ENCODE measurements at places on chromosomes 6 and 20. TPM values are rescaled to one million over a fixed set of nuclear protein-coding genes. Genes with fewer than 3 reads are reported as not detected.

The DLL1 gene
- 6.0 TPM for total RNA-seq

The LTA gene
- not detected for total RNA-seq

The ANKRD6 gene
- 12.7 TPM for total RNA-seq

The CLPSL1 gene
- total RNA-seq: not detected

The PTPN1 gene
- total RNA-seq: 27.2 TPM

The SLC22A23 gene
- 5.2 TPM for total RNA-seq

The PGC gene
- total RNA-seq: not detected

The ZSWIM1 gene
- 10.6 TPM for total RNA-seq

The KCNQ2 gene
- total RNA-seq: 0.06 TPM

The TOX2 gene
- 3.0 TPM for total RNA-seq

The MAP3K5 gene
- total RNA-seq: 28.1 TPM

The SIRPB1 gene
- 14.0 TPM for total RNA-seq

The TMEM200A gene
- not detected for total RNA-seq

The NRSN2 gene
- total RNA-seq: 28.1 TPM

The RAB44 gene
- 0.09 TPM for total RNA-seq

GRCh38 chr20:38221119-38221589, 39.4 kb downstream of the KIAA1755 start:
- DNase-seq: peak; percentile 53

GRCh38 chr20:3887876-3888620, 1.1 kb upstream of the PANK2 start:
- DNase-seq: peak; percentile 41

DNA sequence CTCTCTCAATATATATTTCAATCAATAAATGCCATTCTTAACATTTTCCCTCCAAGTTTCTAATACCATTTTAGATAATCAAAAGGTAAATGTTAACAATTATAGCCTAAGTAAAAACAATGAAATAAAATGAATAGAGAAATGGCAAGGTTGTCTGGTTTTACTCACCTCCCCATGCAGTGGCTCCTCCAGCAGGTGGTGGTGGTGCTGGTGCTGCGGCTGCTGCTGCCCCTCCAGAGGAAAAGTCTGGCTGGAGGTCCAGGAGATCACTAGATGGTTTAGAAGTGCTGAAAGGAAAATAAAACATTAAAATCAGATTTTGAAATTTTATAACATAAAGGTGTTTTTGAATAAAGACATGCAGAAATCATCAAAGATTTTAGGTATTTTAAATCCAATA, 93.2 kb downstream of the PRSS35 start:
- no peak for DNase-seq

DNA sequence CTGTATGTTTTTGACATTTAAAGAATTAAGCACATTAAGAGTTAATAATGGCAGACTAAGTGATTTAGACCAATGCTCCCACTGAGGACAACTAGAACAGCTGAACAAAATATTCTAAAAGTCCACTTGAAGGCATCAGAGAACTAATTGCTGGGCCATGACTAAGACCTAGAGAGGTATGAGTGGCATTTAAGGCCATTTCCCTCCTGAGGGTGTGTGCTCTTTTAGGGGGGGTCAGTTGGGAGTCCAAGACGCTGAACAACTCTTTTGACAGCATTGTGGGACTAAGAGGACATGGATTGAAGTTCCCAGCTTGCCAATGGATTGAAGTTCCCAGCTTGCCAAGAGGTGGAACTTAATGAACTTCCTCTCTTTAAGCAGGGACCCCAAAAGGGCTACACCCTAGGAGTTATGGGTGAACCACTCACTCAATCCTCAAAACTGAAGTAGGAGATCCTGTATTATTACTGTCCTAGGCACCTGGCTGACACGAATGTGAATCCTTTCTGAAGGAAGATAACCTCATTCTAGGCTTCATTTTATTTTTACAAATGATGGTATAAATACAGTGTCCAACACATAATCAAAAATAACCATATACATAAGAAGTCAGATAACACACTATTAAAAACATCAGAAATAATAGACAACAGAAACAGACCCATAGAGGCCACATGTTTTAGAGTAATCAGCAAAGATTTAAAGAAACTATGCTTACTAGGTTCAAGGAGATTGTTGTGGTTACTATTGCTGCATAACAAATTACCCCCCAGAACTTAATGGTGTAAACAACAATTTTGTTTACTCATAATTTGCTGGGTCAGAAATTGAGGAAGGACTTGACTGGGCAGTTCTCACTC, 175.1 kb downstream of the VEGFA start:
- DNase-seq: no peak

GRCh38 chr20:8344631-8345030, 212.6 kb downstream of the PLCB1 start:
- DNase-seq: no peak

- no peak for DNase-seq
Measured at GRCh38 chr6:105522626-105523322, 119.9 kb upstream of the PREP start.

DNA sequence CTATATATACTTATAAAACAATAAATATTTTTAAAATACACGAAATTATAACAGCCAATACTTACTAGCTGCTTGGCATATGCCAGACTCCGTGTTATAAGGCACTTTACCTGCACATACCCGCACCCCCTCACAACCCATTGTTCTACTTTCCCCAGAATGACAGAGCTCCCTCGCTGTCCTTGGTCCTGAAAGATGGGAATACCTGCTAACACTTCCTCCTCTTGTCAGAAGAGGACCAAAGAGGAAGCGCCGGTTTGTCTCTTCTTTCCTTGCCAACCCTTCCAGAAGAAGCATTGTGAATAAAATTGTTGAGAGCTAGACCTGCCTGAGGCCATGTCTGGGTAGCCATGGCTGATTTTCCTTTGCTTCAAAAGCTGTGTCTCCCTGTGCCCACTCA, 149.3 kb downstream of the PTPRT start:
- no peak for DNase-seq

DNA sequence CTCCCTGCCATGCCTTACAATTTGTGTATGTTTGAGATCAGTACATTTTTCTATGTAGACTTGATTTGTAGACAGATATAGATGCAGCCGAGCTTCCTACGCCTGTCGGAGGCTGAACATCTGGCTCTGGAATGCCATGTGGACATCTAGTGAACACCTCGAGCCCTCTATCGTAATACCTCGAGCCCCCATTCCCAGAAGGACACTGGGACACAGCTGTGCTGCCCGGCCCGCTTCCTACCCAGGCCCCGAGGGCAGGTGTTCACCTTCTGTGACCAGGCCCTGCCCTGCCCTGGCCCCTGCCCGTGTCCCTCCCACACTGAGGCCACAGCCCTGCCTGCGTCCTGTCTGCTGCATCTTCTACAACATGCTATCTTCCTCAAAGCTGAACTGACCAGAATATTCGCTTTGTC, 12.9 kb downstream of the RPS6KA2 start:
- DNase-seq: no peak

DNA sequence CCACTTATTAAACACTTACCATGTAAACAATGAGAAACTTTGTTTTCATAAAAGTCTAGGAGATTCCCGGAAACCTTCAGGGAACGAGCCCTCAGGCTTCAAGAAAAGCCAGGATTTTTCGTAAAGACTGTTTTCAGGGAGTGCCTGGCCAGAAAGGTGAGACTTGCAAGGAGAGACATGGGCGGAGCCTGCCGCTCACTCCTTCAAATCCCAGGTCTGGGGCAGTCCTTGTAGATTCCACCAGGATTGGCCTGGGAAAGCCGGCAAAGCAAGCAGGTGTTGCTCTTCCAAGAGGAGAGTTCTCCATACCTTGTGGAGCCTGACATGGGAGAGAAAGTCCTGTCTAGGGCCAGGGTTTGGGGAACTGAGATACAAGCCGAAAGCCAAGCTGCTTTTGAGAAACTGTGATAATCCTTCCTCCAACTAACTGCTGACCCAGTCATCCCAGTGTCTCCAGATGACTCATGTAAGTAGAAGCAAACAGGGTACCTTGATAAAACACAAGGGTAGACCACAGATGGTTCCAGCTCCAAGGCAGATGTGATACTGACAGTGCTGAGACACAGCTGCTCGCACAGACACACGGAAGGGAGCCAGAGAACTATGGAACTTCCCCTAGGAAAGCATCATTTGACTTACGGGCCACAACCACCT, 69.4 kb upstream of the NAA20 start:
- DNase-seq: no peak

- no peak for DNase-seq
Measured at GRCh38 chr20:32534661-32535240, 50.4 kb downstream of the NOL4L start.

DNA sequence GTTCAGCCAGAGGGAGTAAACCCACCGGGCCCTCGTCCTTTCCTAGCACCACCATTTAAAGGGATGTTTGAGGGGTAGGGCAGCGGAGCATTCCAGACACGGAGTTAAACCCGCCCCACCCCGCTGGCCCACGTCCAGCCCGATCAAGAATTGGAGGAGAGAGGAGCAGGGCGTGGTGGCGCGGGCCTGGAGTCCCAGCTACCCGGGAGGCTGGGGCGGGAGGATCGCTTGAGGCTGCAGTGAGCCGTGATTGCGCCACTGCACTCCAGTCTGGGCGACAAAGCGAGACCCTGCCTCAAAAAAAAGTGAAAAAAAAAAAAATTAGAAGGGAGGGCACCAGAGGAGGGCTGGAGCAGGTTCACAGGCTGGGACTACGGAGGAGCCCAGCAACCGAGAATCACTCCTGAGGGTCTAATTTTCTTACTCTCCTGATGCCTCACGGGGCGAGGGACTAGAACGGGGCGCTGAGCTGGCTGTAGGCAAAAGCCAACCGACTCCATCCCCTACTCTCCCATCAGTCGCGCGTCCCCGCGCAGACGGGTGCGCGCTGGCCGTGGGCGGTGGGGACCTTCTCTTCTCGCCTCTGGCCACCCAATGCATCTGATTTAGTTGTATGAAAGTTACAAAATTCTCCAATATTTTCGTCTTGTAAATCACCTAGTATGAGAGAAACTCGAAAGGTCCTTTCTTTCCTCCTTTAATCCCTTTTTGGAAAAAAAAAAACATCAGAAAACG, 6.1 kb upstream of the HSPA1B start:
- DNase-seq: peak; percentile 84

- DNase-seq: no peak
Measured at GRCh38 chr20:38123021-38123587, 42.0 kb downstream of the TGM2 start.

- DNase-seq: no peak
Measured at GRCh38 chr20:1204113-1204512, 859 bp downstream of the C20orf202 start.

DNA sequence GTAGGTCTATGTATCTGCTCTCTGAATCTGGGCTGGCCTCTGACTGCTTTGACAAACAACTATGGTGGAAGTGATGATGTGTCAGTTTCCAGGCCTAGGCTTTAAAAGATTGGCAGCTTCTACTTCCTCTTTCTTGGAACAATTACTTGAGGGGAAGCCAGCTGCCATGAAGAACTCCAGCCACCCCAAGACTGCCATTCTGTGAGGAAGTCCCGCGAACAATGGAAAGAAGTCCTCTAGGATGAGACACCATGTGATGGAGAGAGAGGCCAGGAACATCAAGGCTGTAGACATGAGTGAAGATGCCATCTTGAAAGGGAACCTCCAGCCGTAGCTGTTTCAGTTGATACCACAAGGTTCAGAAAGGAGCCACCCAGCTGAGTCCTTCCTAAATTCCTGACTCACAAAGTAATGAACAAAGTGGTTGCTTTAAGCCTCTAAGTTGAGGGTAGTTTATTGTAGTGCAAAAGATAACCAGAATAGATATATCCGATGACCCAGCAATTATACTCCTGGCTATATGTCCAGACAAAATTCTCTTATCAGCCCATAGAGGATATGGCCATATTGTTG, 15.3 kb upstream of the TCF15 start:
- no peak for DNase-seq
